ENCODE measurements at places on chromosomes 16 and 17.

- peak; percentile 91 for DNase-seq
These were observed 5.4 kb upstream of the CRYBA1 start for GRCh38 chr17:29240968-29241963.

DNA sequence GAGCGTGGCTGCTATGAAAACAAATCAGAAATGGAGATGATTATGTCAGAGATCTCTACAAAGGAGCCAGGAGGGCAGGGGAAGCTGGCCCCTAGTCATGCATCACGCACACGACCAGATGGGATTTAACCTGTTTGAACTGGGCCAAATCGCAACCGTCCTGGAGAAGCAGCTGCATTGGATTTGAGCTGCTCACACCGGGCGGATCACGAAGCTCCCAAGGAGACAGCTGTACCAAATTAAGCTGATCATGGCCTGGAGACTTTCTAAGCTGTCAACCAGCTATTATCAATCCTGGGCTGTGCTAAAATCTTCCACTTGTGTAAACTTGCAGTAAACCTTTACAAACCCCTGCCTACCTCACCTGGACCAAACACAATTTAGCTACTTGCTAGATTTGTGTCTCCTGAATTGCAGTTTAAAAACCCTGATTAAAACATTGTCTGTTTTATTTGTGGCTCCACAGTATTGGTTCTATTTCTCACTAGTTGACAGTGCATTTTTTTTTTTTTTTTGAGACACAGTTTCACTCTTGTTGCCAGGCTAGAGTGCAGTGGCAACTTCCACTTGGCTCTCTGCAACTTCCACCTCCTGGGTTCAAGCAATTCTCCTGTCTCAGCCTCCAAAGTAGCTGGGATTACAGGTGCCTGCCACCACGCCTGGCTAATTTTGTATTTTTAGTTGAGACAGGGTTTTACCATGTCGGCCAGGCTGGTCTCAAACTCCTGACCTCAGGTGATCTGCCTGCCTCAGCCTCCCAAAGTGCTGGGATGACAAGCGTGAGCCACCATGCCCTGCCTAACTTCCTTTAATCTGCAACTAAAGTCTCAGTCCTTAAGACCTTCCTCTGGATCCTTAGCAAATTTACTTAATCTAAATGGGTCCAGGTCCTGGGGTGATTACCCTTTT lies 98.3 kb upstream of the GRIN2A start:
- no peak for DNase-seq

DNA sequence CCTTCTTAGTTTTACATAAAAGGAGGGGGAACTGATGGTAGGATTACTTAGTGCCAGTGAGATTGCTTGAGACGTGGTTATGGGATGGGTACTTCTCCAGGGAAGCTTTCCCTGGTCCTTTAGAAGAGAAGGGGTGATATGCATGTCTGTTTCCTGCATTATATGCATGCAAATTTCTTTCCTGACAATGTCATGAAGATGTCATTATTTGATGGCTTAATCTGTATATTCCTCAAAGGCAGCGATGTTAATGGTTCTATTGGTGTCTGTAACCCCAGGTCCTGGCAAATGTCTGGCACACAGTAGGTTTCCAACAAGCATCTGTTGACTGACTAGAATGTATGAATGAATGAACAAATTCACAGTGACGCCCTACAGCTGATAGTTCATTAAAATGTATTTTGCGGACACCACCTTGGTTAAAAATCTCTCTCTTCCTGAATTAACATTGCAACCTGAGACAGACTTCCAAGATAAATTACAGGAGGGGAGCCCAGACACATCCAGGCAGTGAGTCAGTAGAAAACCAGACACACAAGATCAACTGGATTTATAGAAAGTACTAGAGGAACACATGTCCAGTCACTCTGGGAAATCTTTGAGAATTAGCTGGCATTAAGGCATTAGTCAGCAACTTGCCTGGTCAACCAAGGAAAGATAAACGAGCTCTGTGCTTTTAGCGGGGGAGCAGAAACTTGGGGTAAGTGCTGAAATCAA lies 293.4 kb downstream of the XYLT1 start:
- DNase-seq = no peak

- no peak for DNase-seq
These were observed 2.8 kb downstream of the SOCS7 start for GRCh38 chr17:38354466-38354865.

DNA sequence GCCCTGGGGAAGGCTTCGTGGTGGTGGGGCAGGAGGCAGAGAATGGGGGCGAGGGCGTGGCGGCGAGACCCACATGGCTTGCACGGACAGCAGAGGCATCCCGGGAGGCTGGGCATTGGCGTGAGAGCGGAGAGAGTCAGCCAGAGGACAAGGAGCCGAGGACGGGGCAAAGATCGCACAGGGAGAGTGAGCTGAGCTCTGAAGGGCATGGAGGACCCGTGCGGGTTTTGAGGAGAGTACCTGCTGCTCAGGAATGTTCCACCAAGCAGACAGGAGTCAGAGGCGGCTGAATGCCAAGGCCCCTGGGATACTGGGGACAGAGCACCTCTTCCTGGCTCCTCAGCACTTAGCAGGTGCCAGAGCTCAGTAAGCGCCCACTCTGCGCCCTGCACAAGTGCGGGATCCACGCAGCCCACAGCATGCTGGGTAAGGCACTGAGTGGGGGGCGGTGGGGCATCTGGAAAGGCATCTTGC lies 47.8 kb downstream of the ARHGAP27 start:
- no peak for DNase-seq

GRCh38 chr17:42760652-42761581 lies at the start of gene RAMP2:
RAMP2 (plus strand) TSS chr17:42761227; CDS start chr17:42761262, 35 bp downstream.
- no peak for DNase-seq

GRCh38 chr16:51116353-51116752 lies 34.7 kb downstream of the SALL1 start:
- no peak for DNase-seq

GRCh38 chr16:82005027-82005830 lies 6.0 kb downstream of the SDR42E1 start:
- DNase-seq = no peak

GRCh38 chr17:50612281-50612680 lies 22.4 kb upstream of the ABCC3 start:
- DNase-seq = no peak

- DNase-seq = peak; percentile 98
These were observed 155.7 kb downstream of the SOCS1 start for GRCh38 chr16:11100239-11100750.

- no peak for DNase-seq
These were observed 31.0 kb upstream of the KCNJ2 start for GRCh38 chr17:70138291-70138865.

DNA sequence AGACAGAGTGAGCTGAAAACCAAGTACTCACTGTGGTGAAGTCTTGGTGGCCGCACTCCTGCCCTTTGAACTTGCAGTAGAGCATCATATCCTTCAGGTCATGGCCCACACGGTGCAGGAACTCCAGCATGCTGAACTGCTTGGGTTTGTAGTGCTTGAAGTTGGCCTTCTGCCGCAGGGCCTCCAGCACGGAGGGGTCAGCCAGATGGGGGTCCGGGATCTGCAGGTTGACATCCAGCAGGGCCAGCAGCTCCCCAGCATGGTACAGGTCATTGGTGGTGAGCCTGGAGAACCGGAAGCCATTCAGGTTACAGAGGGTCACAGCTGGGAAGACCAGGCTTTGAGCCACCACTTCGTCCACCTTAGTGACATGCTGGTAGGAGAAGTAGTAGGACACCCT lies 99.1 kb upstream of the CCL2 start:
- DNase-seq = no peak

GRCh38 chr17:58111676-58112075 lies 28.5 kb downstream of the DYNLL2 start:
- DNase-seq = no peak

GRCh38 chr16:49529411-49530045 lies 155.9 kb downstream of the C16orf78 start:
- no peak for DNase-seq

GRCh38 chr16:660459-661183 lies 7.3 kb upstream of the RHOT2 start:
- peak; percentile 30 for DNase-seq

GRCh38 chr16:76576526-76576925 lies 299.3 kb downstream of the CNTNAP4 start:
- DNase-seq = no peak

DNA sequence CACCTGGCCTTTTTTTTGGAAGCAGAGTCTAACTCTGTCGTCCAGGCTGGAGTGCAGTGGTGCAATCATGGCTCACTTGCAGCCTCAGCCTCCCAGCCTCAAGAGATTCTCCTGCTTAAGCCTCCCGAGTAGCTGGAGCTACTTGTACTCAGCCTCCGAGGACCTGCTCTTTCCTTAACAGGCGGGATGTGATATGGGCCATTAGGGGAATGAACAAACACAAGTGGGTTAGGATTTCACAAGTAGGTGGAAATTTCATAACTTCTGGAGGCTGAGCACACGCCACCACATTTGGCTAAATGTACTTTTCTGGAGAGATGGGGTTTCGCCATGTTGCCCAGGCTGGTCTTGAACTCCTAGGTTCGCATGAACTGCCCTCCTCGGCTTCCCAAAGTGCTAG lies 4.1 kb downstream of the PAM16 start:
- DNase-seq = no peak

DNA sequence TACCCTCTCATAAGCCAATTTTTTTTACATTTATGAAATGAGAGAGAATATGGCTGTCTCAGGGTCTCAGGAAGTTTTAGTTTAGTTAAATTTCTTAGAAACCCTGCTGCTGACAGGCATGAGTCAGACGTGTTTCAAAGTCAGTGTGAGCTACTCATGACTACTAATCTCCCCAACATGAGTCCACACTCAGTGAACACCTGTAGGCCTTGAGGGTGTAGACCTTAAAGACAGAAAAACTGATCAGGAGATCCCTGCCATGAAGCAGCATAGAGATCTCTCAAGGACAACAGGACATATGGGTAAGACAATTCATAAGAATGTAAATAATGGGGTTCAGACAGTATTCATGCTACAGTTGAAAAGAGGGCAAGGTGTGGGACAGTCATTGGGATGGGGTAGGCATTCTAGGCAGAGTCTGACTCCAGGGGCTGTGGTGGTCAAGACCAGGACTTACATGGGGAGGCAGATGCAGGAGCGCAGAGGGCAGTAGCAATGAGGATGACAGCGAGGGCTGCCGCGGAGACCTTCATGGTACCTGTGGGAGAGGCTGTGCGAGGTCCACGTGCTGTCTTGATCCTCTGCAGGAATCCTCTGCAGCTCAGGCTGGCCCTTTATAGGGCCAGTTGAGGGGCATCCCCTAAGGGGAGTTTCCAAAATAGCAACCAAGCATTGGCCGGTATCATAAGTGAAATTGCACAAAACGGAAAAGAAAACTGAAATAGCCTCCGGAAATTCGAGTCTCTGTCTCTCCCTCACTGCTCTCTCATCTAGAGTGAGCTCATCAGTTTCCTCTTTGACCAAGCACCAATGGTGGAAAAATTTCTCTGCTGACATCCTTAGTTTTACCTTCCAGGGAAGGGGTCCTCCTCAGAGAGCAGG lies at the start of gene CCL5:
Gene CCL5 (minus strand): TSS at position 588 of the 882 bp plus-strand sequence.
- DNase-seq = no peak

GRCh38 chr16:76857402-76857801 lies 333.6 kb upstream of the MON1B start:
- DNase-seq = no peak

DNA sequence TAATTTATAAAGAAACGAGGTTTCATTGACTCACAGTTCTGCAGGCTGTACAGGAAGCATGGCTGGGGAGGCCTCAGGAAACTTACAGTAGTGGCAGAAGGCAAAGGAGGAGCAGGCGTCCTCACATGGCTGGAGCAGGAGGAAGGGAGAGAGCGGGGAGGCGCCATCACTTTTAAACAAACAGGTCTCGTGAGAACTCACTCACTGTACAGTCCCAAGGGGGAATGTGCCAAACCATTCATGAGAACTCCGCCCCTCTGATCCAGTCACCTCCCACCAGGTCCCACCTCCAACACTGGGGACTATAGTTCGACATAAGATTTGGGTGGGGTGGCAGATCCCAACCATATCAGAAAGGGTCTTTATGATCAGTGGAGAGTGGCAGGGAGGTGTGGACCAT lies 392.4 kb upstream of the TNRC6C start:
- no peak for DNase-seq

DNA sequence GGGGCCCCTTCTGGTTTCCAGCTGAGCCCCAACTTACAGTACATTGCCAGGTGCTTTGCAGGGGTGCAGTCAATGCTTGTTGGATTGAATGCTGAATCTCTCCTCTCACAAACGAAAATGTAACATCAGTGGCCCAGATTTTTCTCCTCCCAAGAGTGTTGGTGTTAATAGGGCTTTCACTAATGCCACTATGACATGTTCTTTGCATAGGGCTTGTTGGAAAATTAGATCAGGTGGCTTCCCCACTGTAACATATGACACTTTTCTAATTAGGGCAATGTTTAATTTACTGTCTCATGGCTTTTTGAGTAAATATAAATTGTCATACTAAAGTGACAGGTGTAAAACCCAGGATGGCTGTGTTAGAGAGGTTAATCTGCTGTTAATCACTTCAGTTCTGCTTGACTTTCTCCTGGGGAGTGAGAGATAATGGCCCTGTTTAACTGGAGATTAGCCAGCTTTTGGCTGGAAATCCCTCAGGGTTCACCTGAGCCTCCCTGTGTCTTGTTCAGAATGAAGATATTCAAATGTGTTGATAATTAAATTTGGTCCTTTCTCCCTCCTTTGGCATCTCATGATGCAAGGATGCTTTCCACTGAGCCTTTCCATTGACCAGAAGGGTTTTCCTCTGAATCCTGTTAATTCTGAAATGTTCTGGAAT lies 502.3 kb downstream of the RBFOX1 start:
- no peak for DNase-seq

GRCh38 chr17:78278139-78278741 lies 46.8 kb downstream of the TMEM235 start:
- DNase-seq = no peak

- no peak for DNase-seq
These were observed 12.4 kb downstream of the P3H4 start for GRCh38 chr17:41799366-41799765.

- DNase-seq = no peak
These were observed 198.6 kb downstream of the RPTOR start for GRCh38 chr17:80743181-80743771.

DNA sequence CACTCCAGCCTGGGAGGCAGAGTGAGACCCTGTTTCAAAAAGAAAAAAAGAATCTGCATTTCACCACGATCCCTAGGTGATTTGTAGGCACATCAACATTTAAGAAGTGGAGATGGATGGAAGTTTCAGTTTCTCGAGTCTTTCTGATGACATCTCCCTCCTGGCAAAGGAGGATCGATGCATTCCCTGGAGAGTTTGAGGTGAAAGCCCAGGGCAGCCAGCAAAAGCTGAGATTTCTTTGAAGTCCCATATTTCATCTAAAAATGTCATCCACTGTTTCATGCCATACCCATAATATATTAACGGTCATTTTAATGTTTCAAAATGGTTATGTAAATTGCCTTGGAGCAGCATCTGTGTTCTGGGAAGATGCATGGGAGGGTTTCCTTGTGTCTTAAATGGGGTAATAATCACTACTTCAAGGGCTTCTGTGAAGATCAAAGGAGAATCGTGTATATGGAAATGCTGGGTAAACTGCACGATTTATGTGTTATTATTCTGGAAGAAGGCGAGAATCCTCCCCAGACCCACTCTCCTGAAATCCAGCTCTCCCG lies 63.4 kb downstream of the KATNIP start:
- no peak for DNase-seq

GRCh38 chr17:32912218-32912897 lies 15.6 kb upstream of the TMEM98 start:
- no peak for DNase-seq
